ENCODE measurements at places on chromosomes 16 and 17.

- no peak for DNase-seq
Observed at GRCh38 chr16:88999457-89000206, 22.6 kb upstream of the CBFA2T3 start.

- no peak for DNase-seq
Observed at GRCh38 chr17:44522883-44523671, 19.9 kb upstream of the GPATCH8 start.

GRCh38 chr17:74201250-74201649, 2.2 kb upstream of the RPL38 start:
- DNase-seq, result no peak

- no peak for DNase-seq
Observed at GRCh38 chr16:90012991-90013745, 6.1 kb downstream of the DBNDD1 start.

GRCh38 chr16:55367866-55368603, 44.0 kb downstream of the IRX6 start:
- no peak for DNase-seq

DNA sequence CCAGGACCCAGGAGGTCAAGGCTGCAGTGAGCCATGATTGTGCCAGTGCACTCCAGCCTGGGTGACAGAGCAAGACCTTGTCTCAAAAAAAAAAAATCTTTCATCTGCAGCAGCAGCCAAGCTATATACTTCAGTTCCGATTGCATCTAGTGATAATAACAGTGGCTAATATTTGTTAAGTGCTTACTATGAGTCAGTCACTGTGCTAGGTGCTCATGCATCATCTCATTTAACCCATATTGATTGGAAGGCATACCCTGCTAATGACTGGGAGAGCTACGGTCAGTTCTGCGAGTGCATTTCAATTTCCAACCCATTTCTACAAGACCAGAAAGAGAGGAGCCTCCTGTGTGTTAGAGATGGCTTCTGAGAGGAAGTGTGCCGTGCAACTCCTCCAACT, 7.7 kb upstream of the TUBG2 start:
- no peak for DNase-seq

- no peak for DNase-seq
Observed at GRCh38 chr16:3482659-3483241, 12.5 kb downstream of the C16orf90 start.

- peak; percentile 59 for DNase-seq
Observed at GRCh38 chr16:3065069-3065741, at the start of gene IL32. Gene IL32 (plus strand): TSS chr16:3065640. CDS start chr16:3065812, 172 bp downstream.

DNA sequence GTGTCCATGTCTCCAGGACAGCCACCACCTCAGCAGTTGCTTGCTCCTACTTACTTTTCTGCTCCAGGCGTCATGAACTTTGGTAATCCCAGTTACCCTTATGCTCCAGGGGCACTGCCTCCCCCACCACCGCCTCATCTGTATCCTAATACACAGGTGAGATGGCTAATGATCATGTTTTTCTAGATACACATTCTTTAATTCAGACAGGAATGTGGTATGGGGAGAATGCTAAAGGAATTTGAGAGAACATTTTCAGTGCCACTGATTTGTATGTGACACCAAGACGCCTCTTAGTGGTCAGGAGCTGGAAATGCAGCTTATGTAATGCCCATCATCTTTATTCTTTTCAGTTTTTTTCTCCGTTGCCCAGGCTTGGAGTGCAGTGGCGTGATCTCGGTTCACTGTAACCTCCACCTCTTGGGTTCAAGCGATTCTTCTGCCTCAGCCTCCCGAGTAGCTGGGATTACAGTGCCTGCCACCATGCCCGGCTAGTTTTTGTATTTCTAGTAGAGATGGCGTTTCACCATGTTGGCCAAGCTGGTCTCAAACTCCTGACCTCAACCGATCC, 8.9 kb upstream of the RAPGEFL1 start:
- DNase-seq, result no peak

DNA sequence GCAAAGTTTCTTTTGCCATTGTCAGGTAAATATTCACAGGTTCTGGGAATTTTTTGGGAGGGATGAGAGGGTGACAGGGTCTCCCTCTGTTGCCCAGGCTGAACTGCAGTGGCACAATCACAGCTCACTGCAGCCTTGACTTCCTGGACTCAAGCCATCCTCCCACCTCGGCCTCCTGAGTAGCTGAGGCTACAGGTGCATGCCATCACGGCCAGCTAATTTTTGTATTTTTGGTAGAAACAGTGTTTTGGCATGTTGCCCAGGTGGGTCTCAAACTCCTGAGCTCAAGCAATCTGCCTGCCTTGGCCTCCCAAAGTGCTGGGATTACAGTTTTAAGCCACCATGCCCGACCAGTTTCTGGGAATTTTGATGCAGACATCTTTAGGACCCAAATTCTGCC, 53.0 kb downstream of the IQCK start:
- DNase-seq, result no peak

DNA sequence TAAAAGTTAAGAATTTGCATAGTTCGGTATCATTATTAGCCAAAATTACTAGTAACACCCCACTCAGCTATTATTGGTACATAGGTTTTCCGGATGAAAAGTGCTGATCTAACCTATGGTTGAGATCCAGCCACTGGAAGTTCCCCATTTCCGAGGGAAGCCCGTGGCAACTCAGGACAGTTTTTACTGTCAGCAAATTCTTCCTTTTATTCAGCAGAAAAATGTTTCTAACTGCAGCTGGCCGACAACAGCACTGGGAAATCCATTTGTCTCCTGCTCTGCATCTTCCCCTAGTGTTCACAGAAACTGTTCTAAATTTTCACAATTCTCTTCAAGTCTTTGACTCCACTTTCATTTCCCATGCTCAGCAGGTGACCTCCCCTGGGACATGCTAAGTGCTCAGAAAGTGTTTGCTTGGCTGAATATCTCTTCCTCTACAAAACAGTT, 15.5 kb upstream of the MMD start:
- no peak for DNase-seq

All from stimulated activated CD4-positive, alpha-beta T cell treated with anti-CD3 and anti-CD28 coated beads, Interleukin-15, amount 100 ng/mL, for 1 hour (primary cell).